CD4-positive, alpha-beta T cell treated with Interleukin-6 at 100 ng/mL for 8 hours (primary cell): ENCODE measurements at places on chromosomes 11 and 22.

DNA sequence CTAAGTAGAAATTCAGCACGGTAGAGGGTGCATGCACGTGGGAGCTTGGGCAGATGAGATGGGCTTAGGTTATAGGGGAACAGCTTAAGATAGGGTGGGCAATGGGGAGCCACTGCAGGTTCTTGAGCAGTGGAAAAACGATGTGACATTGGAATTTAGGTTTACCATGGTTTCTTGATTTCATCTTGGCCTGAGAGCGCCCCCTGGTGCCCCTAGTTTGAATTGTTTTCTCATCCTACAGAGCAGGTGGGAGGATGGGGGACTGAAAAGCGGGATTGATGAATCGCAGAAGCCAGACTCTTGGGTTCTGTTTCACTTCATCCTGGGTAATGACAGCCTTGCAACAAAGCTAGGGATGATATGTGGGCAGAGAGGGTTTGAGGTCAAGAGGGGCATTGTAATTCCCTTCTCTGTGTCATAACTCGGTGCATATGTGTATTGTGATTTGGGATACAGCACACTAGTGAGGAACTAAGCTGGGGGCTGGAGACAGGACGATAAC is 6.7 kb upstream of the MCAM start:
- peak; percentile 67 for DNase-seq

- no peak for DNase-seq
These were observed 63.4 kb downstream of the MYH9 start for GRCh38 chr22:36324414-36324813.

DNA sequence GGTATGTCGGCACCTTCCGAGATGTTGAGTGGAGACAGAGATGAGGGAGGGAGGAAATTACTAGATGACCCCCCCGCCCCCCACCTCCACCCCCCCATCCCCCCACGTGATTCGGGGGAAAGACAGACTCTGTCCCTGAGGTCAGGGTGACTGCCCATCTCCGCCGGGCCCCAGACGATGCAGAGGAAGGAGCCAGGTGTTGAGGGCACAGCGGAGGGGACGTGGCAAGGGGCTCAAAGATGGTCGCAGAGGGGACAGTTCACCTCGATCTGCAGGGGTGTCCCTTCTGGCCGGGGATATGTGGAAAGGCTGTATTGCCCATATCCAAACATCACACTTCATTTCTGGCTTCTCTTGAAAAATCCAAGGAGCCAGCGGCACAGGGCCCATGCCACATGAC is 14.1 kb downstream of the PHF21B start:
- no peak for DNase-seq

DNA sequence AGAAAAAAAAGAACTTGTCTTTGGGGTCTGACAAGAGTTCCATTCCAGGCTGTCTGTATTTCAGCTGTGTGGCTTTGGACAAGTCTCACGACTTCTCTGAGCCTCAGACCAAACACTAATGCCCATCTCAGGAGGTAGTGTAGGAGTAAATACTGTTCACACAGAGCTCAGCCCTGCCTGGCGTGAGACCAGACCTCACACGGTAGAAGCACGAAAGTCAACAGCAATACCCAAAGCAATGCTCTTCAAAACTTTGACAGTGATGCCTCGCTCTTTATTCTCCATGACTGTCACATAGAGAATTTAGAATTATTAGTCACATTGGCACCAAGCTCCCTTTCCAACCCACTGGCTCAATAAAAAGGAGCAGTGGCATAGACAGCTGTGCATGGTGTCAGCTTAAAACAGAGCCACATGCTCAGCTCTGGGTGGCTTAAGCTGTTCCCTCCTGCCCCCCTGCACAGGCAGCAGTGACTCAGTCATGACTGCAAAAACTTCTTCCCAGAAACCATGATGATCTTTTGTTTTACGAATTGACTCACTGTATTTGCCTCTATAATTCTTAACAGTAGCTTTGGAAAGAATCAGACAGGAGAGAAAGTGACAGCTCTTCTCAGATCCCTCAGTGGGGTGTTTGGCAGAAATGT is 74.0 kb upstream of the PHF21B start:
- no peak for DNase-seq

GRCh38 chr11:59556115-59556916 is 45.0 kb downstream of the OR4D9 start:
- DNase-seq, result peak; percentile 50

DNA sequence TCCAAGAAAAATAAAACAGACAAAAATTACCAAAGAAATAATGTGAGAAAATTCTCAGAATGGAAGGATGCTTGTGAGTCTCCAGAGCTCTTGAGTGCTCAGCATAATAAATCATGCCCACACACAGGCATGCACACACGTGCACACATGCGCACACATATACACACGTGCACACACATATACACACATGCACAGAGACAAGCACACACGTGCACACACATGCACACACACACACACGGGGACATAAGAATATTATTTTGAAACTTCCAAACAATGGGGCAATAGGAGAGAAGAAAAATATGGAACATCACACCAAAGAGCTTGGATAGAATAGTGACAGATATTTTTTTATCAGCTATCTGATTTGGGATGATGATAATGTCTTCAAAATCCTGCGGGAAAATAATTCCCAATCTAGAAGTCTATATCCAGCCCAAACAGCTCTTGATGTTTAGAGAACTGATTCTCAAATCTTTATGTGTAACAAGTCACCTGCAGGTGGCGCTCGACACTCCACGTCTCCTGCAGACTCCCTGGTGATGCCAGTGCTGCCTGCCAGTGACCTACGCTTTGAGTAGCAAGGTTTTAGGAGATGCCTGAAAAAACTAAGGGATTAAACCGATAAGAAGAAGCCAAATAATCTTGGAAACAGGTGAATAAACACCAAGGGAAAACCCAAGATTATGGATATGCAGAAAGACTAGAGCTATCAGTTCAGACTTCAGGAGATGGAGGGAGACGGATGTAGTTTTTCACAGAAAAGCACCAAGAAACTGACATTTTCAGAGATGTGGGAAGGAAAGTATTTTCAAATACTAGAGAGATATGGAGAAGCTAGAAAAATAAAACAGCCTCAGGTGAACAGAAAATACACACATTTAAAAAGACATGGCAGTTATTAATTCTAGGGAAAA is 743.6 kb downstream of the ETS1 start:
- DNase-seq, result peak; percentile 13

DNA sequence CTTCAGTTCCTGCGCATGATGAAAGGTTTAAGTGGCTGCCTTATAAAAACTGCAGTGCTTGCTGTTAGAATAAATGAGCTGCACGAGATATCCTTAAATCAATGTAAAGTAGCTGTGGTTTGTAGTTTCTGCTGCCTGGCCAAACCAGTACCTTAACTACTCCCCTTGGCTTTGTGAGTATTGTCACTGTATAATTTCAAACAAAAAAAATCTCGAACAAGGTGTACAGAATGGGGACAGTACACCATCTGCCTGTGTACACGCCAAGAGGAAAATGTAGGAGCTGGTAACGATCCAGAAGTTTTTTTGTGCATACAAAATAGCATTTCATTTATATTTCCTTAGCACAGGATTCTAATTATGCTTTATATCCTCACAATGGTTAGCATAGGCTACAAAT is 20.6 kb upstream of the NDUFC2 start:
- no peak for DNase-seq

- no peak for DNase-seq
These were observed 797 bp downstream of the LGR4 start for GRCh38 chr11:27471589-27472397.

DNA sequence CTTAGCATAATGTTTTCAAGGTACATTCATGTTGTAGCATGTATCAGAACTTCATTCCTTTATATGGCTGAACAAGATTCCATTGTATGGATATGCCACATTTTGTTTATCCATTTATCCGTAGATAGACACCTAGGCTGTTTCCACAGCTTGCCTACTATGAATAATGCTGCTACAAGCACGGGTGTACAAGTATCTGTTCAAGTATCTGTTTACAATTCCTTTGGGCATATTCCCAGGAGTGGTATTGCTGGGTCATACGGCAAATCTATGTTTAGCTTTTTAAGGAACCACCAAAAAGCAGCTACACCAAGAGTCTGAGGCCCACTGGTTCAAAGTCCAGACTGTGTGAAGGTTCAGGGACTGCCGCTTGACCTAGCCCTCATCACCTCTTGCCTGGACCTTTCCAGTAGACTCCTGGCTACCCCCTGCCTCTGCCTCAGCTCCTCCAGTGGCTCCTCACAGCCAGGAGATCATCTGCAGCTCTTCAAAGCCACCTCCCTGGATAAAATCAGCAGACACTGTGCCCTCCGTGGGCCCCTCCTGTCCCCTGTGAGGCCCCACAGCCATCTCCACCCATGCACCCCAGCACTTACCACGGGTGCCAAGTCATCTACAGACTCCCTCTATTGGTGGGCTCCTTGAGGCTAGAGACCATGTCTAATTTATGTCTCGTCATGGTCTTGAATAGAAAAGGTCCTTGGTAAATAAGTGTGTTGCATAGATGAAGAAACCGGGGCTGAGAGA is 160.3 kb downstream of the MN1 start:
- no peak for DNase-seq

DNA sequence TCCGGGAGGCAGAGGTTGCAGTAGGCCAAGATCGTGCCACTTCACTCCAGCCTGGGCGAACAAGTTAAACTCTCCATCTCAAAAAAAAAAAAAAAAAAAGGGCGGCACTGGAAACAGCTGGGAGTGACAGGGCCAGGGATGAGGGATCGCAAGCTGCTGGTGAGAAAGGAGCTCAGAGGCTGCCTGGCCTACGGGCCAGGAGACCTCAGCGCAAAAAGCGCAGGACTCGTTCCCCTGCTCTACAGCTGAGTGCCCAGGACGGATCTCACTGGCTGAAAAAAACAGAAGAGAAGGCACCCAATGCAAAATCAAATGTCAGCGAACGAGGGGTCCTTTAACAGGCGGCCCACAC is 650 bp upstream of the NUP50 start:
- no peak for DNase-seq

DNA sequence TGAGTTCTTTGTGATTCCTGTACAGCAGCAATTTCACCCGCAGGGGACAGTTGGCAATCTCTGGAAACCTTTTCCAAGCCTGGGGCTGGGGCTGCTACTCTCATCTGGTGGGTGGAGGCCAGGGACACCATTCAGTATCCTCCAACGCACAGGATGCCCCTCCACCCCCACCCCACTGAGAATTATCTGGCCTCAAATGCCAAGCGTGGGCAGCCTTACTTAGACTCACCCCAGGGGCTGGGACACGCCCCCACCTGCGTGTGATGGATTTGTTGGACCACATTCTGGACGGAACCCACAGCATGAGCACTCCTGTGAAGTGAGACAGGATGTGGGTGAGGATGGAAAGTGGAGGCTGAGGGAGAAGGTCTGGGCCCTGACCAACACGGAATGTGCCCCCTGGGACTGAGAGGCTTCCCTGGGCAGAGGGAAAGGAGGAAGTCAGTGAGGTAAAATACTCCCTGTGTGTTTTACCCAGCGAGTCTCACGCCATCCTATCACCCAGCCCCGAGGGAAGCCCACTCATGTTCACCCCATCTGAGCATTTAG is 13.7 kb downstream of the RASD2 start:
- no peak for DNase-seq

DNA sequence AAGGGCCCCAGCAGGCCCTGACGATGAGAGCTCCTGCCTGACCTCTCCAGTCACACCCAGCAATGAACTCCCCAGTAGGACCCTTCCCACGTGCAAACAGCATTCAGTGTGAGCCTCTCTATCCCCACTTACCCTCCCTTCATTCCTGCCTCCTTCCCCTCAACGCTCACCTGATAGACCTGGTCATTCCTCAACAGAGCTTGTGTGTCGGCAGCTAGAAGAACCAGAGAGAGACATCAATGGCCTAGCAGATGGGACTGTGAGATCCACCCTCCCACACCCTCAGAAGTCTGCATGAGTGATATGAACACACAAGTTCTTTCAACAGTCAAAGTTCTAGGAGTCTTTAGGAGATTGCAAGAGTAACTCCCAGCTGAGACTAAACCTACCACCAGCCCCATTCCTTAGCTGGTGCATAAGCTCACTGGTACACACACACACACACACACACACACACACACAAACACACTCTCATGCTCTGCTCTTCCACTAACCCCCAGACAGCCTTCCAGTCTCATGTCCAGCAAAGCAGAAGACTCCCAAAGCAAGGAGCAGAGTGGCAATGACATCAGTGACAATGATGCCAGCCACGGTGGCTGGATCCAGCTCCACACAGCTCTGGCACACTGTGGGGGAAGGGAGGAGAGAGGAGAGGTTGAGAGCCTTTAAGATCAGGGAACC is 3.1 kb downstream of the CD3D start:
- DNase-seq, result no peak

DNA sequence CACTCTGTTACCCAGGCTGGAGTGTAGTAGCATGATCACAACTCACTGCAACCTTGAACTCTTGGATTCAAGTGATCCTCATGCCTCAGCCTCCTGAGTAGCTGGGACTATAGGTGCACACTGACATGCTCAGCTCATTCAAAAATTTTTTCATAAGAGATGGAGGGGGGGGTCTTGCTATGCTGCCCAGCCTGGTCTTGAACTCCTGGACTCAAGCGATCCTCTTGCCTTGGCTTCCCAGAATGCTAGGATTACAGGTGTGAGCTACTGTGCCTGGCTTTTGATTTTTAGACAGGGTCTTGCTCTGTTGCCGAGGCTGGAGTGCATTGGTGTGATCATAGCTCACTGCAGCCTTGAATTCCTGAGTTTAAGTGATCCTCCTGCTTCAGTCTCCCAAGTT is 14.0 kb downstream of the PRAME start:
- DNase-seq, result no peak

DNA sequence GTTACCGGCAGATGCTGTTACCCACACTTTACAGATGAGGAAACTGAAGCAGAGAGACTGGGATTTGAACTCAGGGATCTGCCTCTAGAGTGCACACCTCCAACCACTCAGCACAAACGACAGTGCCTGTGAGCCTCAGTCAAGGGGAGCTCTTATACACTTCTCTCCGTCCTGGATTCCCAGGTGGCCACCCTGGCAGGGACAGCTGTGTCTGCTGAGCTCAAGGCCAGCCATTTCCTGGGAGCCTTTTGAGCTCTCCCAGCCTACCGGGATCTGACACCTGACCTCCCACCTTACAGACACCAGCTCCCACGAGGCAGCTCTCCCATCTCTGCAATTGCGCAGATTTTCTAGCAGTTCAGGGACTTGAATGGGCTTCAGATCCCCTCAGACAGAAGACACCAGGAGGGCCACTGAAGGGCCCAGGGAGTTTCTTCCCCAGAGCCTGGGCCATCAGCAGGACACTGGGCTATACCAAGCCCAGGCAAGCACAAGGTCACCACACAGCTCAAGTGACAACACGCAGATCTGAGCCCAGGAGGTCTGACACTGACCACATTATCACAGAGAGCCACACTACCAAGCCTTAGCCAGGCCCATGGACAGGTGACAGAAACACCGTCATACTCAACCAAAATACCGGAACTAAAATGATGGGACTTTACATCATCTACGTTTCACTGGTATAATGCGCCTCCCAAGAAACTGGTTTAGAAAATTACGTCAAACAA is 17.1 kb downstream of the PDGFB start:
- no peak for DNase-seq

DNA sequence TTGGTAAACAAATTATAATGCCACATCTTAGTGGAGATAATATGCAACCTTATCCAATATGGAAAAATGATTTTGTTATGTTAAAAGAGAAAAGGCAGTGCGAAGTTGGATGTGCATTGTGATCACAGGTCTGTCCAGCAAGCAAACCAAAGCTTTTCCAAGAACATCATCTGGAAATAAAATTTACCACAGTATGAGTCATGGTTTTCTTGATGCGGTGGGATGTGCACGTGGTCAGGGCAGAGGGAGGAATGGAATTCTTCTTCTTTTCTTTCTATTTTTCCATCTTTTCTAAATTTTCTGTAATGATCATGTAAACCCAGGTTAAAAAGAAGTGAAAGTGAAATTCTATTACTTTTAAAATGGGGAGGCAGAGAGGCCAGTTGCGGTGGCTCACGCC is 169.8 kb downstream of the C11orf91 start:
- no peak for DNase-seq

- no peak for DNase-seq
These were observed 71.0 kb upstream of the PPARA start for GRCh38 chr22:46079093-46079860.
